Lower leg skin (tissue), 4 donors: ENCODE measurements at places on chromosomes 1 and 21.

DNA sequence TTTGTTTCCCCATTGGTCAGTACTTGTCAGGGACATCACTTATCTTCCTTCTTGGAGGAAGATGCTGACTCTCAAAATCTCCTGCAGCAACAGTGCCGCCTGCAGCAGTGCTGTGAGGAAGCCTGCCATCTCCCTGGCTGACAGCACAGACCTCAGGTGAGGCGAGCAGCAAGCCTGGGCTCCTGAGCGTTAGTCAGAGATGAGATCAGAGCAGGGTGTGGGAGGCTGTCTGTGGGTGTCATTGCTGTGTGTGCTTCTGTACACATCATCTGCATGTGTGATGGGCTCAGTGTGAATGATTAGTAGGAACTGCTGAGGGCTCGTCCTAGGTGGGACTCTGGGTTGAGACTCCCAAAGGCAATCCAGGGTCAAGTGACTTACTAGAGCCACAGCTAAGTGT lies 6.1 kb downstream of the STRIP1 start:
- DNase-seq: peak; percentile 40

DNA sequence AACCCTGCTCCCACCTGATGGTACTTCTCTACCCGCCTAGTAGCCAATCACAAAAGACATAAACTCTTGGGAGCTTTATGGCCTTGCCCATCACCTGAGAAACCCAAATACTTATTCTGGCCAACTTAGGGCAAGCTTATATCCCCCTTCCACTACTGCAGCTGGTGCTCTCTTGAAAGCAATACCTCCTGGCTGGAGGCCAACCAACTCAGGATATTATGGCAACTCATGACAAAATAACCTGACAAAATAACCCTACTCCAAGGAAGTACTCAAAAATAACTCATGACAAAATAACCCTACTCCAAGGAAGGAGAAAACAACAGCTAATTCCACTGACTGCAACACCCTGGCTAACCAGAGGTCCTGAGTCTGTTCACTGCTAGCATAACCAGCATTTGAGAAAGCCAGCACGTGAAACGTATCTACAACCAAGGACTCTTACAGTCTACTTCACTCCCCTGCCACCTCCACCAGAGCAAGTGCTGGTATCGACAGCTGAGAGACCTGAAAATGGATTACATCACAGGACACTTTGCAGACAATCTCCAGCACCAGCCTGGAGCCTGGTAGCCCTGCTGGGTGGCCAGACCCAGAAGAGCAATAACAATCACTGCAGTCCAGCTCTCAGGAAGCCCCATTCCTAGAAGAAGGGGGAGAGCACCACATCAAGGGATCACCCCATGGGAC lies 179.9 kb downstream of the COL24A1 start:
- no peak for DNase-seq

DNA sequence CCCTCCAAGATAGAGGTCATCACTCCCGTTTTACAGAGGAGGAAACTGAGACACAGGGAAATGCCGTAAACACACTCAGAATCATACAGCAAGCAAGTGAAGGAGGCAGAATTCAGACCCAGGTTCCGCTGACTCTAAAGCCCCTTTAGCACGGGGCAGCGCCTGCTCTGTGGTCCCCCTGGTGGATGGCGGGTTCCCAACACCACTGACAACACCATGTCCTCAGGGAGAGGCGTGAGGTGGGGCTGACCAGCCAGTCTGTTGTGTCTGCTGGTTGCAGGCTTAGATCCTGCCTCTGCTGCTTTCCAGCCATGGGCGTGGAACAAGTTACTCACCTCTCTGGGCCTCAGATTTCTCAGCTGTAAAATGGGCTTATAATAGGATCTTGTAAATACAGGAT lies 617.3 kb downstream of the MATN1 start:
- no peak for DNase-seq

DNA sequence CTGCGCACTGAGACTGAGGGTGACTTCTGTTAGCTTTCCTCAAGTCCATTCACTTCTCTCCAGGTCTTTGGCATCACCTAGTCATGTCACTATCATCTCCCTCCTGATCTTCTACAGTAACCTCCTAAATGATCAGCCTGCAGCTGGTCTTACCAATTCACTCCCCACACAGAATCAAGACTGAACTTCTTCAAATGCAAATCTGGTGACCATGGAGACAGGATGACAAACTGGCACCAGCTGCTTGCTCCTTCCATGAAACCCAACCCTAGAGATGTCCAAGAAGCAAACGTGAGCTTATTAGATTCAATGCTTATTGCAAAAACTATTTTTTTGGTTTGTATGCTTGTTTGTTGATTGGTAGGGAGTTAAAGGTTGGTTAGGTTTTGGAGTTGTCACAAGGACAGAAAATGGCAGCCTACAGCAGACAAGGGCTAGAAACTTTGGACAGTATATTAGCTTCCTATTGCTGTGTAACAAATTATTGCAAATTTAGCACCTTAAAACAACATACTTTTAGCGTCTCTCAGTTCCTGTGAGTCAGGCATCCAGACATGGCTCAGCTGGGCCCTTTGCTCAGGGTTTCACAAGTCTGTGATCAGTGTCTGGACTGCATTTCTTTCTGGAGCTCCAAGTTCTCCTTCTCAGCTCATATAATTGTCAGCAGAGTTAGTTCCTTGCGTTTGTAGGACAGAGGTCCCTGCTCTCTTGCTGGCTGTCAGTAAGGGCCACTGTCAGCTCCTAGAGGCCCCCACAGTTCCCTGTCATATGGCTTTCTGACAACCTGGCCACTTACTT lies 53.3 kb upstream of the GJA8 start:
- DNase-seq: no peak

DNA sequence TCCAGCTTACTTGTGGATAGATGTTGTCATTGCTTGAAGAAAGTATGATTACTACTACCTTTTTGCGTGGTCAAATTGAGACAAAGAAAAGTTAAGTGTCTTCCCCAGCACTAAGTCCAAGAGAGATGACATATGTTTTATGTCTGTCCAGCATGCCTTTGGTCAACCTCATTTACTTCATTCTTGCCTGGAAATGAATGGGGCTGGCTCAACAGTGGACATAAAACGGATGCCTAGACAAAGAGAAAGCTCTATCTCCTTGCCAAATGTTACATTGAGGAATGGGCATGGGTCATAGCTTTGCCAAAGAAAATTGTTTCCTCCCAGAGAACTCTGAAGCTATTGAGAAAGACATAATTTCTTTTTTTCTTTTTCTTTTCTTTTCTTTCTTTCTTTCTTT lies 82.4 kb upstream of the PLPPR4 start:
- no peak for DNase-seq

- DNase-seq: no peak
Observed at GRCh38 chr1:64757213-64757612, 12.3 kb downstream of the RAVER2 start.

DNA sequence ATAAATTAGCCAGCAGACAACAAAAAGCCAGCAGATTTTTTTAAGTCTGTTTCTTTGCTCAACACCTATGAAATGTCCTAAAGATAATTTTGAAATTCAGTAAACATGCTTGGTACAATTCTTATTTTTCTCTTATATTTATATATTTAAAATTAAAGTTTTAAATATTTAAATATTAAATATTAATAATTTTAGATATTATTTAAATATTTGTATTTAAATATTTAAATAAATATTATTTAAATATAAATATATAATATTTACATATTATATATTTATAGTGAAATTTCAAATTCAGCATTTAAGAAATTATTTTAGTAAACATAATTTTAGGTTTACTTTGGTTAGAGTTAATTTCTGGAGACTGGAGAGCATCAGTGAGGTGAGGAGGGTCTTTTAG lies 1554.2 kb downstream of the NCAM2 start:
- DNase-seq: no peak

DNA sequence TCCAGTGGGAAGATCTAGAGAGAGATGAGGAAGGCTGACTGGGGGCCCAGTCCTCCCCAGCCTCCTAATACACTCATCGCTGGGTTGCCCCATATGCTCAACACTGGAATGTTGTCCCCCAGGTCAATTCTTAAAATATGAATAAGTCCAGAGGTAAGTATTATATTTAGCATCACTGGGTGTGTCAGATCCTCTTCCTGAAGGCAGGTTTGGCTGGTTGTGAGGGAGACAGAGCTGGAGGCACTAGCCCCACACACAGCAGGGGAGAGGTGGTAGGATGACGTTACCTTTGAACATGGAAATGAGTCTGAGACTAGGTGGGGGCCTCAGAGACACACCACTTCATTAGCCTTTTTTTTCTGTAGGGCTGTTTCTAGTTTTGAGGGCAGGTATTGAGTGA lies 42.6 kb downstream of the SLC44A3 start:
- DNase-seq: no peak

DNA sequence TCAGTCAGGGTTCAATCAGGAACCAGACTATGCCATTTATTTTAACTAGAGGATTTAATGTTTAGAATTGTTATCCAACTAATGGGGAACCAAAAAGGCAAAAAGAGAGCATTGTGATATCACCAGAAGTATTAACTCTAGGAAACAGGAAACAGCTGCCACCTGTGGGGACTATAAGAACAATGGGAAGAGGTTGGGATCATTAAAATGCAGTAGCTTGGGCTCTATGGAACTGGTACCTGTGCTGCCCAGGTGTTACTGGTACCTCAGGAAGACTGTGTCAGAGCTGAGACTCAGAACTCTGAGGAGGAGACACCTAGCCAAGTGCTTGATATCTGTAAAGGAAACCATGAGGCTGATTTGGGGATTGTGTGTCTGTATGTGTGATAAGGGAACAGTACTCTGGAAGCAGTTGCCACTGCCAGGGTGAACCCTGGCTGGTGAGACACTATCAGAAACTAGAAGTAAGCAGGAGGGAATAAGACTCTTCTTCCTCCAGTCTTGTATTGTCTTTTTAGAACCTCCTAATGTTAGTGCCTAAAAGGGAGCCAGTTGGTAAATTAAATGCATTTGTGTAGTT lies 49.4 kb downstream of the MAN1A2 start:
- no peak for DNase-seq

- peak; percentile 74 for DNase-seq
Observed at GRCh38 chr1:53545663-53546408, 86.6 kb downstream of the DMRTB1 start.

GRCh38 chr1:35603468-35603867 lies 30.4 kb downstream of the TFAP2E start:
- no peak for DNase-seq

DNA sequence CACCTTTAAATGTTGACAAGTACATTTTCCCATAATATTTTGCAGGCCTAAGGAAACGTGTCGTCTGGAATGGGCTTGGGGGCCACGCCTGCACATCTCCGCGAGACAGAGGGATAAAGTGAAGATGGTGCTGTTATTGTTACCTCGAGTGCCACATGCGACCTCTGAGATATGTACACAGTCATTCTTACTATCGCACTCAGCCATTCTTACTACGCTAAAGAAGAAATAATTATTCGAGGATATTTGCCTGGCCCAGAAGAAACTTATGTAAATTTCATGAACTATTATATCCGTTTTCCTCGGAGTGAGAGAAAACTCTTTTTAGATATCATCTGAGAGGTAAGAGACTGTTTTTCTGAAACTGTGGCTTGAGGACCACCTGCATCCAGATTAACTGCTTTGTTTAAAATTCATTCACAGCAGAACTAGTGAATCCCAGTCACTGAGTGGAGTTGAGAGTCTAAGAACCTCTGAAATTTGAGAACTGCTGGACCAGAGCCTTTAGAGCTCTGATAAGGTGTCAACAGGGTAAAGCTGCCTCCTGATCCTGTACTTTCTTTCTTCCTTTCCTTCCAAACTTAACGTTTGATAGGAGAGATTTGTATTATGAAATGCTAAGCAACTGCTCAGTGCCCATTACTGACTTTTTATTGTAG lies 811 bp downstream of the EXO1 start:
- no peak for DNase-seq
